Pancreas (tissue), 10 donors: ENCODE measurements at places on chromosomes 13 and 19.

- DNase-seq = no peak
Measured at GRCh38 chr19:49786376-49786820, 19.6 kb downstream of the AP2A1 start.

DNA sequence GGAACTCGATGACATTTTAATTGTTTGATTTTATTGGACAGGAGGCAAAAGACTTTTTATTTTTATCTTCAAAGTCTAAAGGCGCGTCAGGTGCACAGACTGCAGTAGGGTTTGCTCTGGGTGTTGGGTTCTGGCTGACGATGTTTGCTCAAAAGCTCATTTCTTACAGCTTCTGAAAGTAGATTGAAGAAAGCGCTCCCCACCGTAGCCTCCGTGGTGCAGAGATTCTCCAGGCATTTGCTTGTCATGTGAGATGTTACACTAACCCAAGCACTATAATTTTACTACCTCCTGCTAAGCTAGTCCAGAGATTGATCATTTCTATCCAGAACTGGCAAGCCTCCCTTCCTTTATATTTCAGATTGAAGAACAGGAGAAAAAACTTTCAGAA is 14.5 kb upstream of the ATP11A start:
- DNase-seq = no peak

DNA sequence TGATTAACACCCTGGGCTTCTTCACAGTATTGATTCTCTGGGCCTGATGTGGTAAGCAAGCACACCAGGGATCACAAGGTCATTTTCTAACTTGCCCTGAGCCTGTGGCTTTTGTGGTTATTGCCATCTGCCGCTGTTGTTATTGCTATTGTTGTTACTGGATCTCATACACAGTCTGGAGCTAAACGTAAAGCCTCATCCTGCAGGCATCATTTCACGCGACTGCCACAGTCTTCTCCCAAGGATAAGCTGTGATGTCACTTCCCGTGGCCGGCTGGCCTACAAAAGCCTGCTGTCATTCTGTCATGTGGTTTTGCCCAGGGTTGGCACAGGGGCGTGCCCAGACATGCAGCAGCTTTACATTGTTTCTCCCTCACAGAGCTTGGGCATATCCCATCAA is 154.0 kb upstream of the GPR12 start:
- DNase-seq = no peak

DNA sequence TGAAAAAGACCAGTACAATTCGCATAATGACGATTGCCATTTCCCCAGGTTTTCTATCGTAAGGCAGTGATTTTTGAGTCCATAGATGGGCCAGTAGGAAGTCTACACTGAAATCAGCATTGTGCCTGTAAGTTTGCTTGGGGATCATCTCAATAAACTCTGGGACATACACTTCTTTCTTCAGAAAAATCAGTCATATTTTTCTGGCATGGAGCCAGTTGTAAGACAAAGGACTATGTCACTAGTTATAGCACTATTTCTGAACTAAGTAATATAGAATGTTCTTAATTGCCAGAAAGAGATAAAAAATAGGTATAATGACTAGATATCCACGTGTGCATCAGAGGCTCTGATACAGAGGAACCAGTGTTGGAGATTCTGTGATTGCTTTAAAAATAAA is 243.5 kb downstream of the LMO7 start:
- no peak for DNase-seq

GRCh38 chr13:82330499-82330898 is 1551.8 kb downstream of the SLITRK1 start:
- DNase-seq = no peak

DNA sequence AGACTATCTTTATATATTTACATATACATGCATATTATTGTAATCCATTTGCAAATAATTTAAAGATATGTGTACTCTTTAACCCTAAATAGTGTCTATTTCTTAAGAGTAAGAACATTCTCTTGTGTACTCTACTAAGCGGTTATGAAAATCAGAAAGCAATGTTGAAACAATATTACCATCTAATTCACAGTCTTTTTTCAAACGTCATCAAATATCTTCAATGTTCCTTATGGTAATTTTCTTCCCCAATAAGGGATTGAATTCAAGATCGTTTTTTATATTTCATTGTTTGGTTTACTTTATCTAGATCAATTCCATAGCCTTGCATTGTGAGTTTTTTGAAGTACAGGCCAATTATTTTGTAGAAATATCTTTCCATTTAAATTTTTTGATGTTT is 1647.4 kb upstream of the PRR20A start:
- no peak for DNase-seq

GRCh38 chr19:41958367-41959055 is 610 bp downstream of the RABAC1 start:
- DNase-seq = peak; percentile 86

DNA sequence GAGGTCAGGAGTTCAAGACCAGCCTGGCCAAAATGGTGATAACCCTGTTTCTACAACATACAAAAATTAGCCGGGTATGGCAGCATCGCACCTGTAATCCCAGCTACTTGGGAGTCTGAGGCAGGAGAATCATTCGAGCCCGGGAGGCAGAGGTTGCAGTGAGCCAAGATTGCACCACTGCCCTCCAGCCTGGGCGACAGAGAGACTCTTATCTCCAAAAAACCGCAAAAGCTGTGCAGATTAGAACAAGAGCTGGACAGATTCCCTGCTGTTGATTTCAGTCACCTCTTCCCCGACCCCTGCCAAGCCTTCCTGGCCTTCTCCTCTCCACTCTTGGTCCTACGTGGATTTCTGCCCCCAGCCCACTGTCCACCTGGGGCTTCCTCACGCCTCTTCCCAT is 8.3 kb downstream of the CAMSAP3 start:
- DNase-seq = no peak

- no peak for DNase-seq
Measured at GRCh38 chr19:49691243-49692146, 579 bp downstream of the CPT1C start.

GRCh38 chr13:49110122-49110912 is 109.8 kb upstream of the MLNR start:
- DNase-seq = peak; percentile 75

DNA sequence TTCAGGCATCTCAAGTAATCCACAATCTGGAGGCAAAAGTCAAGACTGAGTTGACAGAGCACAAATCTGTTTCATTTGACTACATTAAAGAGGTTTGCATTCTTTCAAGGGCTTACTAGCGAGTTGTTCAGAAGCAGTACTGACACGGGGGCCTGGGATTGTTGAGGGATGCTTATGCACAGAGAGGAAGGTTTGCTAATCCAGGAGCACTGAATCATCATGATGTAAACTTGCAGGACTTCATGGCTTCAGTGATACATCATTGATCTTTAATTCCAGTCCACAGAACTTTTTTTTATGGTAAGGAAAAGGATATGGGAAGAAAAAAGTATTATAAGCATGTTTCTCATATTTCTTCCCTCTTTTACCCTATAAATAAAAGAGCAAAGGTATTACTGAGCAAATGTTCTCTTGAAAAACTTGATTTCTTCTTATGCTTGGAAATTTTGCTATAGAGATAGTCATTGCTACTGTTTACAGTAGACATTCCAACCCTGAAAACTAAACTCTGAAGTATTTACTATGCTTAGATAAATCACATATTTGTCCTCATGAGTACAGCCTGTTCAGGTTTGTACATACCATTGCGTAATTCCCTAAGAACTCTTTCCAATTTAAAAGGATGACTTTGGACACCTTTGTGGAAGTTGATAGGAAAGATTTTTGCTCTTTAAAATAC is 65.8 kb upstream of the KPNA3 start:
- no peak for DNase-seq

DNA sequence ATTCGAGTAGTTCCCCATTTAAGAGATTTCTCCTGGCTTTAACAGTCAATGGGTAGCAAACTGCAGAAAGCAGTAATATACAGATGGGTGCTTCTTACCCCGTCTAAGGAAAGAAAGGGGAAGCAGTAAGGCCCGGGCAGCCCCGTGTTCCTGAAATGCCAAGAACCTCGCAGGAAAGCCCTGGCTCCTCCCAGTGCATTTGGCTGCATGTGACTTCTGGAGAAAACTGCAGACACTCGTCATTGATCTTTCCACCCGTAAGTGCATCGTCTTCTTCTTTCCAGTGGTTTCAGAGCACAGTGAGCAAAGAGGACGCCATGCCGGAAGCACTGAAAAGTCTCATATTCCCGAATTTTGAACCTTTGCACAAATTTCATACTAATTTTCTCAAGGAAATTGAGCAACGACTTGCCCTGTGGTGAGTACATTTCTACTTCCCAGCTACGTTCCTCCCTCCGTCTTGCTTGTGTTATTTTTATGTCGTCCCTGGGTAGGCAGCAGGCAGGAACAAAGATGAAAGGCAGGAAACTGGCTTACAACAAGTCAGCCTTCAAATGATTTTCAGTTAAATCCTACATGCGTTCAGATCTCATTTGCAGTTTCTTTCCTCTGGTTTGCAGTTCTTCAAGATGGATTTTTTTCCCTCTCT is 165.2 kb downstream of the STK24 start:
- no peak for DNase-seq

DNA sequence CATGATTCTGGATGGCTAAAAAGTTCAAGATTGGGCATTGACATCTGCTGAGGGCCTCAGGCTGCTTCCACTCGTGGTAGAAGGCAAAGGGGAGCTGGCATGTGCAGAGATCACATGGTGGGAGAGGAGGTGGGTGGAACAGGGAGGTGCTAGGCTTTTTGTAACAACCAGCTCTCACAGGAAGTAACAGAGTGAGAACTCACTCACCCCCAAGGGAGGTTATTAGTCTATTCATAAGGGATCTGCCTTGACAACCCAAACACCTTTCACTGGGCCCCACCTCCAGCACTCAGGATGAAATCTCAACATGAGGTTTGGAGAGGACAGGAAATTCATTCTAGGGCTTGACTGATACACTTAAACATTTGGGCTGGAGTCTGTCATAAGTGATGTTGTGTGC is 197.7 kb upstream of the RNF113B start:
- DNase-seq = no peak

DNA sequence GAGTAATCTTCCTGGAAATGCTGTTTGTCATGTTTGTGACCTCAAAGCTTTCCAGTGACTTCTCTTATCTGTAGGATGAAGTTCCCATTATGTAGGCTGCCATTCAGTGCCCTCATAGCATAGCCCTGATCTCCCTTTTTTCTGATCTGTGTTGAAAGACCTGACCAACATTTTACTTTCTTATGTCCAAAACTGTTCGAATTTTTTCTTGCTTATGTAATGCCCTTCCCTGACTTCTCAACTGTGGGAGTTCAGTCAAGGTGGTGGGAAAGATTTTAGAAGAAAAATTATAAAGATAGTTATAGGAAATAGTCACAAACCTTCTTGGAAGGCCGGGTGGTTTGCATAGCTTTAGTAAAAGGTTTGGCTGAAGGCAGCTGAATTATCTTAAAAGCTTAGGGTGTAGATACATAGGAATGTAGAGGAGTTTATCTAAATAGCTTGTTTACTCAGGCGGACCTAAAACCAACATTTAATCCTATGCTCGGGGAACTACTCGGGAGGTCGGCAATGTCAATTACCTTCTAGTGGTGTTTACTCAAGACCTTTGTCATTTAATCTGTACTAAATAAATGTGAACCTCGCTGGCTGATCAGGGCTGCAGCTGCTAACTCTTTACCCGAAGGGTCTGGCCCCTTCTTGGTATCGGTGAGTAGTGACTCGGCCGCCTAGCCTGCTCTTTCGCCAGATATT is 44.3 kb downstream of the PSG3 start:
- no peak for DNase-seq

DNA sequence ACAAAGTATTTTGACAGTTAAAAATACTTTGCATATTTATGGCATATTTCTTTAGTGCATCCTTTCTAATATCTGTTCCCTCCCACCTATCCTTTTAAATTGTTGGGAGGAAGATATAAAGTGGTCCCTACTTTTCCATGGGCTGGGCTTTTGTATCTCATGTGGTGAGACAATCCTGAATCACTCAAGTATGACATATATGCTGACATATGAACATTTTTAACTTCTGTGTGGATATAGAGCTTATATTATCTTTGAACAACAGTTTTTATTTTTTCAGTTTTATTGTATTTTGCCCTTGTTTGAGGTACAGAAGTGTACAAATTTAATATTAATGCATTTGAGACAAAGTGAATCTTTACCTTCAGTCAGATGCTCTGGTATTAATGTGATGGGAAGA is 3.4 kb downstream of the ZMYM2 start:
- DNase-seq = no peak

GRCh38 chr19:43620061-43621001 is 902 bp upstream of the ZNF428 start:
- no peak for DNase-seq

GRCh38 chr13:49185264-49185663 is 34.9 kb upstream of the MLNR start:
- DNase-seq = no peak

DNA sequence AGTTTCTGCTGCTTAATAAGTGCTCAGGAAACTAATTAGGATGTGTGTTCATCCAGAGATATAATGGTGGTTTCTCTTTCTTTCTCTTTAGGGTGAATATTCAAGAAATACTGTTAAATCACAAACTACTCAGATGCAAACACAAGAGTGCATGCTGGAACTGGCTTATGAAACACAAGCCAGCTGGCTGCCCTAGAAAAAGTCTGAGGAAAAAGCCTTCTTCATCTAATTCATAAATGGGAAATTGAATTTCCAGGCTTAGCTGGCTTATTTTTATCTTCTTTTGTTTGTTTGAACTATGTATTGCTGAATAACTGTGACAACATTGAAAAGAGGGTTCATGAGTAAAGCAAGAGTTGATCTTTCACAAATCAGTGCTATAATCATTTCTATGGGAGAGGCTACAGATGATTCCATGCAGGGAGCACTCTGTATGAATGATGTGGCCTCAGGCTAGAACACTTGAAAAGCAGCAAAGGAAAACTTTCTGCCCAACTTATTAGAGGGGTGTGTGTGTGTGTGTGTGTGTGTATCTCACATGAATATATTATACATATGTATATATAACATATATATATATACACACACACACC is 69.8 kb upstream of the SCEL start:
- DNase-seq = no peak

DNA sequence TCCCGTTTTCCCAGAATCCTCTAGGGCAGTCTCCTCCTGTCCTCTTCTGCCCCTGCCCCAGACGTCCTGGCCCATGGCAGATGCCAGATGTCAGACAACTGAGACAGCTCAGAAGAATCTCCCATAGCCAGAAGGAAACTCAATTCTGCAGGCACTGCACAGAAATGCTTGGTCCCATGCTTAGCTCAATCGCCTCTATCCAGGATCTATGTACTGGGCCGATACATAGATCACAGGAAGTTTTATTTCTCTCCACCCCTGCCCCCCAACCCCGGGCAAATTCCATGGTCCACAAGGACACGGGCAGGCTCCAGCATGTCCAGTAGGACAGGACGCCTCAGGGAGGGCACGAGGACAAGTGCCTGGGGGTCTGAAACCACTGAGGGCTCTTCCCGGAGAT is 4.8 kb downstream of the MBD3 start:
- no peak for DNase-seq
